Activated CD4-positive, alpha-beta T cell treated with anti-CD3 and anti-CD28 coated beads, Interleukin-2, amount 50 U/mL, for 24 hours (primary cell): ENCODE measurements at places on chromosomes 3 and 15.

GRCh38 chr15:58611731-58612676 lies 137.5 kb downstream of the ADAM10 start:
- DNase-seq, result no peak

DNA sequence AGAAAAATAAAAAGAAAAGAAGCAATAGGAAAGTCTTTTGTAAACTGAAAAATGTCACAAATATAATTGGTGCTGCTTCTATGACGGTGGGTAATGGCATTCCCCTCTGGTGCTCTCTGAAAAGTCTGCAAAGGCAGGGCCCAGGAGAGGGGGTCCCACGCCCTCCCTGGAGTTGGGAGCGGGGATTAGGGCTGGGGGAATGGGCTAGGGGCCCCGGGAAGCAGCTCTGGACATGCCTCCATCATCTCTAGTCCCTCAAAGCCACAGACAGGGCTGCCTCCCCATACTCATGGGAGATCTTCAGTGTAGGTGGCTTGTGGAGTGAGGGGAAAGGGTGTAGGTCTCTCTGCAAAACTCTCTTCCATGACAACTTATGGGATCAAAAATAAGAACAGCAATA lies 7.8 kb upstream of the RHCG start:
- DNase-seq, result no peak

- no peak for DNase-seq
Observed at GRCh38 chr3:126962756-126963155, 20.2 kb upstream of the PLXNA1 start.

- no peak for DNase-seq
Observed at GRCh38 chr3:195763076-195763830, 42.5 kb downstream of the MUC20 start.

GRCh38 chr3:128327606-128328031 lies 139.1 kb downstream of the DNAJB8 start:
- DNase-seq, result no peak

- DNase-seq, result no peak
Observed at GRCh38 chr15:30954674-30955073, 36.8 kb downstream of the MTMR10 start.

- DNase-seq, result no peak
Observed at GRCh38 chr3:197561926-197562325, 6.2 kb upstream of the BDH1 start.

DNA sequence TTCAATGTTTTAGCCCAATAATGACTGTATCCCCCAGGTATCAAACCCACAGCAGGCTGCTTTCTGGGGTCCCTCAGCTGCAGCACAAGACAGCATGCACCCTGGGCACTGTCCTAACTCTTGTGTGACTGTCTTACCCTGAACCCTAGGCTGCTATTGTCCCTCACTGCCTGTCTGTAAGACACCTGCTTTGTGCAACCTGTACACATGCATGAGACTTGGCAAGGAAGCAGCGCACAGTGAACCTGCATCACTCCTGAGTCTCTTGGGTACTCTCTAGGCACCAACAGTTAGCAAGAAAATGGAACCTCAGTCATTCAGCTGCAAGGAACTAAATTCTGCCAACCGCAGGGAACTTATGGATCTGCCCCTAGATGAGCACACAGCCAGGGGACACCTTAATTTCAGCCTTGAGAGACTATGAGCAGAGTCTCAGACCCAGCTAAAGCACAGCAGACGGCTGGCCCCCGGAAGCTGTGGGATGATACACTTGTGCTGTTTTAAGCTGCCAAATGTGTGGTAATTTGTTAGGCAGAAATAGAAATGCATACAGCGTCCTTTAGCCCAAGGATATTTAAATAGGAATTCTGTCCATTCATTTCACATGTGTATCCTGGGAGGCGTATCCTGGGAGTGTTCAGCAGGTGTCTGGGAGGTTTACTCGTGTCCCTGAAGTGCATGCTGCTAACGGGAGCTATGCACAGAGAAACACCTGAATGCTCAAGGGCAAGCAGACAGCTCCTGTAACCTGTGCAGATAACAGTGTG lies 223.8 kb downstream of the KLF13 start:
- no peak for DNase-seq

DNA sequence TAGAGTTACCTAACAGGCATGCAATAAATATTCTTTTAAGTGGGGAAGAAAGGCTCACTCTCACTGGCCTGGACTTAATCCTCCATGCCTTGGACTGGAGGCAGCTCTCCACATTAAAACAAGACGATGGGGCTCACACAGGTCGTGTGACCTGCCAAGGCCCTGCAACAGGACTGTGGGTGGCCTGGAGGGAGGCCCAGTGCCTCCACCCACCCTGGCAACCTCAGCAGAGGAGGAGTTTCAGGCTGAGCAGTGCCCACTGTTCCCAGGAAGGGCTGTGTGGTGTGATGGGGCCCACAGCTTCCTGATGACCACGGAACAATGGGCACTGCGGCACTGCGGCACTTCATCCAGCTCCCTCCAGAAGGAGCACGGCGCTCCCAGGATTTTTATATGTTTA lies 5.5 kb downstream of the UROC1 start:
- DNase-seq, result no peak

DNA sequence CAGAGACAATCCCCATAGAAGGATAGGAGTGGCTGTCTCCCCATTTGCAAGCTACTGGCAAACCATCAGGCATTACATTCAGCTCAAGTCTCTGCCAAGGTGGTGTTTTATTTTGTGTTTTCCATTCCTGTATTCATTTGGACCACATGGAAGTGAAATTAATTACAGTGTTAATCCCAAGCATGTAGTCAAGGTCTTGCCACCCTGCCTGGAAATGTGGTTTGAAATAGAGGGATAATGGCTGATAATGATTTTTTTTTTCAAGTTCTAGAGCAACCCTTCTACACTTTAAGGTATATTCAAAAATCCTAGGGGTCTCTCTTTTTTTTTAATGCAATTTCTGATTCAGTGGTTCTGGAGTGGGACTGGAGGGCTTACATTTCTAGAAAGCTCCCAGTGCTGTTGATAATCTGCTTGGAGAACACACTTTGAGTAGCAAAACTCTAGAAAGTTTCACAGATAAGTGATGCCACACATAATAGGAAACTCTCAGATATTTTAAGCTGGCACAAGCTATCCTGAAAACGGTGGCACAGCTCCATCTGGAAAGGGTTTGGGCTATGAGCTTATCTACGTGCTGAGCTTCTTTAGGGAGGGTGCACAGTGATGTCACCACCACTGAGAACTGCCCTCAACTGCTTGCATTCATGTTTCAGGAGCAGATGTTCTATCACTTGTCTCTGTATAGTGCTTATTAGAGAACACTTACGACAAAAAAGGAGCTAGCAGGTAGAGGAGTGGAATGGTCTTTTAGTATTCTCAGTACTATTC lies 140.1 kb upstream of the IL12A start:
- no peak for DNase-seq

DNA sequence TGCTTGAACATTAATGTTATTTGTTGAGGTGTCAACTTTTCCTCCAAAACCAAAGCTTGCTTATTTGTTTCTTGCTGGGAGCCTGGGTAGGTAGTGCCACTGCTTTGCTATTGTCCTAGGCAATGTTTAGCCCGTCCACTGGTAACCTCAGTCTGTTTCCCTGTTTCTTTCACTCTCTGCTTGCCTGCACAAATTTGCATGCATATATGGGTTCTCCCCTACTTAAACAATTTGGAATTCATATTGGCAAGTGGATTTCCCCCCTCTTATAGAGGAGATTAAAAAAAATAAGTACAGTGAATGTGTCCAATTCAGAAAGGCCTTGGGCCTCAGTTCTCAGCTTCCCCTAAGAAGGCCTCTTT lies 45.0 kb upstream of the BOC start:
- no peak for DNase-seq

DNA sequence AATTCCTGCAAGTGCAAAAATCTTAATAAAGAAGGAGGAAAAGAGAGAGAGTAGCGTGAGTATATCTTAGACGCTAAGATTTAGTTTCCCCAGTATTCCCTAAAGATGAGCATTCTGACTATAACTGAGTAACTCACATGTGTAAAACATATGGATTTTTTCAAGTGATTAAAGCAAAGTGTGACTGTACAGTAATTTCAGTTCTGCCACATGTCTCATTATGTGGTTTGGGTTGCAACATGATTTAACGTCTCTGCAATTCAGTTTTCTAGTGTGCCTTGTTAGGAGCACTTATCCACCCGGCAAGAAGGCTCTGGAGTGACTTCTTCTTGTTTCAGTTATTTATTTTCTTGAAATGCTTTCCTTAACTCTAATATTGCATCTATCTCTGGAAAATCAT lies 514.1 kb downstream of the ROBO1 start:
- DNase-seq, result no peak

DNA sequence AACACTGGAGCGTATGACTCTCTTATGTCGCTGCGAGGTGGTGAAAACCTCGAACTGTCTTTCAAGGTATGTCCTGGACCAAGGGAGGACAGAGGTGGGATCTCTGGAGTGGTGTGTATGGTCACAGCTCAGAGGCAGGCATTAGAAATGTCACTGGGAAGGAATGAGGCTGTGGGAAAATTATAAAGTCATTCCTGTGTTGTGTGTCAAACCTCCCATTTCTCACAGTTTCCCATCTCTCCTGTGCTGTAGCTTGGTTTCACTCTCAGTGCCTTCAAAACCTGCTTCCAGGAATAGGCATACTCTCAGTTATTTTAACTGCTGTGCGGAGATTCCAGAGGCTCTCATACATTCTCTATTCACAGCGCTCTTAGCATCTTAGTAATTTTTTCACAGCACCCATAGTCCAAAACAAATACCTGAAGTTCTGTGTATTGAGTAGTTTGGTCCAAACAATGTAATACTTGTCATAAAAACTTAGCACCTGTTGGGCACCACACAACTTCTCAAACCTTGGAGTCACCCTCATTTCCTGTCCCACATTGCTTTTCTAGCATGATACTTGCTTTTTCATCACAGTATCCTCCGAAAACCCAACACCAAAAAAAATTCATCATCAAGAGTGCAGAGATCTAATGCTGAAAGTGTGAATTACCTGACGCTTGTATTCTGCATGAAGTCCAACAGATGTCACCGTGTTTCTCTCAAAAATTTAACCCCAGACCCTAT lies 36.9 kb downstream of the GALNT15 start:
- no peak for DNase-seq

GRCh38 chr3:94406595-94406994 lies 343.7 kb downstream of the NSUN3 start:
- no peak for DNase-seq

DNA sequence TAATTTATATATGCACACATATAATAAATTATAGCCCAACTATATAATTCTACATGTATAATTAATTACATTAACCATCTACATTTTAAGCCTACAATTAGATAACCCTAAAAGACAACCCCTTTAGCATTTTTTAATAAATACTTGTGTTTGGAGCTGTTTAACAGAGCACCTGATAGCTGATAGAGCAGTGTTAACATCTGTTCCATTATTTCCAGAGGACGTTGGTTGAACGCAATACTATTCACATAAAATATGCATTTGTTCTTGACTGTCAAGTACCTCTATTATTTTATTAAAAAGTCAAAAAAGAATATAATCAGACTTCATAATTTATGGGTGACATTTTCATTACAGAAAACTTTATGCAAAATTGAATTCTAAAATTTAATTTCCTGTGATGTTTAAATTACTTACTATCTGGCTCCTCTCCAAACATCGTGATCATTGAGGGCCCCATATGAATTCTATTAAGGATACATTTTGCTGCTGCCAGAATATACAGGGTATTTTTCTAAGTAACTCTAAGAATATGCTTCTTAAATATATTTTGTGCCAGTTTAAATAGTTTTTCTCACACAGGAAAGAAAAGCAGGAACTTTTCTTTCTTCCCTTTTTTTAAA lies 234.3 kb downstream of the SHOX2 start:
- DNase-seq, result no peak

DNA sequence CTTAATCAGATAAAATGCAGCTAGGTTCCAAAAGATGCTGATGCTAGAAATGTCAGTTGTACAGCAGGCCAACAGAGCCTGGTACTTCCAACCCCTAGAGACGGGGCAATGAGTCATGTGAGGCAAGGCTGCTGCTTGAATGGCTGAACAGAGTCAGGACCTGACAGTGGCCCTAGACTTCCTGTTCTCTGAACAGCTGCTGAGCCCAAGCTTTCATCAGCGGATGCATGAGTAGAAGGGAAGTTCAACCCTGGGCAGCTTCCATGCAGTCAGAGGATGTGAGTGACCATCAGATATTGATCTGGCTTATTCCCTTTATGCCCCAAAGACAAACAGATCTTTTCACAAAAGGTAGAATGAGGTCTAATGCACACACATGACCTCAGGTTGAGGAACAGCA lies 282.9 kb upstream of the COL8A1 start:
- no peak for DNase-seq

- DNase-seq, result no peak
Observed at GRCh38 chr3:192090586-192090985, 629.6 kb downstream of the PYDC2 start.

- no peak for DNase-seq
Observed at GRCh38 chr3:5430701-5431100, 243.2 kb downstream of the EDEM1 start.

- no peak for DNase-seq
Observed at GRCh38 chr3:106688464-106688863, 688.8 kb upstream of the CCDC54 start.

DNA sequence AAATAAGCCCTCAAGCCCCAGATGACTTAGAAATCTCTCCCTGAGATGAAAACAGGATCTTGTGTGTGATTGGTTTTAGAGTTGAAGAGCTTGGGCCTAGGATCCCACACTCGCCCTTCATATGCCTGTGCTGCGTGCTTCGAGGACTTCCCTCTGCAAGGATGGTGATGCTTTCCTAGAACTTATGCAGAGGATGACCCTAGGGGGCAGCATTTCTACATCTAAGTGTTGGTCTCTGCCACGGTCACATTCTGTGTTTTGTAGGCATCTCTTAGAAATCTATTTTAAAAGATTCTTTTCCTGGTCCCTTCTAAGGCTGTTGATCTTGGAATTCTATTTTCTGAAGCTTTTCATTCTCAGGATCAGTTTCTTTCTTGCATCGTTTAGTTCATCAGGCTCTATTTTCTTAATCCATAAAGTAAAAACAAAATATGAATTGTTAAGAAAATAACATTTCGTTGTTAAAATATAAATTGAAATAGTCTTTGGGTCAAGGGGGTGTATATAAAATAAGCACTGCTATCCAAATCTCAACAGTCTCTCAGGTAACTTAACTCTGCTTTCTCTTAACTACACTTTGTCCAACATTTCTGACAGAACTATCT lies 45.7 kb downstream of the WDR76 start:
- DNase-seq, result no peak

DNA sequence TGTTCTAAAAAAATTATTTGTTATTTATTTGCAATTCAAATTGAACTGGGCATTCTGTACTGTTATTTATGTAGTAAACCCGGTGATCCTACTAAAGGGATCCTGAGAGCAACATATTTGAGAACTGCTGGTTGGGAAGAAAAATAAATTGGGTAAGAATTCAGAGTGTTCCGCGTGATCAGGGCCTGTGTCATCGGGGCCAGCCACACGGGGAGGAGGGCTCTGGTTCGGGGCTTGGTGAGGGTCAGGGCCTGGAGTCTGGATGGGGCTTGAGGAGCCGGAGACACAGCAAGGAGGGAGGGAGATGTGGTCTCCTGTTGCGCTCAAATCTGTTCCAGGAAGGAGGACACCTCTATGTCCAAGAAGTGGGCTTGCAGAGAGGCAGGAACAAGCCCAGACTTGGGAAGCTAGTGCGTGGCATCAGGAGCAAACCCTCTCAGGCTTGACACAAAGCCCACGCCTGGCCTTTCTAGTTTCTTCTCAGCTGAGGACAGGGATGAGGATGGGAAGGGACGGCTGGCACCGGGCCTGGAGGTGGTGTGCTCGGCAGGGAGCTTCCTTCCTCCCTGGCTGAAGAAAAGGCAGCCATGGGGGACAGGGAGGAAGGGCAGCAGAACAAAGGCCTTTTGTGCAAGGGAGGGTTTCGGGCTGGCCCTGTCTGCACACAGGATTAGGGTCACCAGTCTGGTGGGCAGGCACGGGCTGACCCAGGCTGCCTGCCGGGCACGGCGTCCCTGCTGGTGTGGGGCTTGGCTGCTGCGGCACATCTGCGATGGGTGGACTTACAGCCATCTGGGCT lies 22.9 kb upstream of the FBLN2 start:
- no peak for DNase-seq
